Stimulated activated CD4-positive, alpha-beta T cell treated with anti-CD3 and anti-CD28 coated beads, Interleukin-1b, Interleukin-23, amount 100 ng/mL, for 1 hour (primary cell): ENCODE measurements at places on chromosomes 11 and 22.

DNA sequence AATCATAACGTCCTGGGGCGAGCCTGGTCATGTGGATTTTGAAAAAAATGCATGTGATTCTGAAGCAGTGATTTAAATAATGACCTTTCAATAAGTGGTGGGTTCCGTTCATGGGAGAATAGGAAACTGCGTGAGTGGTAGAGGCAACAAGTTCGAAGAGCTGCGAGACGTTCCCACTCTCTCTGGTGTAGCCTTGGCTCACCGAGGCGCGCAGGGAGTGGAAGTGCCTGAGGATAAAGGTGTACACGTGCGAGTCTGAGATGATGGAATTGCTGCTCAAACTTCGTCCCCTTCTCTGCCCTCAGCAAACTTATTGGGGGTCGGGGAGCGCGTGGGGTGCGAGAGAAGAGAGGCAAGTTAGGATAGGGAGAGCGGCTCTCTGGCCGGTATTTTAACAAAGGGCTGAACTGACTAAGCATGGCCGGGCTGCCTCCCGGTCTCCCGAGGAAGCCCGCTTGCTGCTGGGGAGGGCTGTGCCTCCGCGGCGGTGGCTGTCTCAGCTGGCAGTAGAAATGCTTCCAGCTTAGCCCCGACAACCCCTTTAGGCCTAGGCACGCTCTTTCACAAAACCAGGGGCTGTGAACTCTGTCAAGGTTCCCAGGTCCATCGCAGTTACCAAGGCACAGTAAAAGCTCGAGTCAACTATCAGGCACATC is 875 bp upstream of the STT3A start:
- no peak for DNase-seq

- DNase-seq, result no peak
Measured at GRCh38 chr11:73194034-73194507, 24.0 kb upstream of the P2RY2 start.

DNA sequence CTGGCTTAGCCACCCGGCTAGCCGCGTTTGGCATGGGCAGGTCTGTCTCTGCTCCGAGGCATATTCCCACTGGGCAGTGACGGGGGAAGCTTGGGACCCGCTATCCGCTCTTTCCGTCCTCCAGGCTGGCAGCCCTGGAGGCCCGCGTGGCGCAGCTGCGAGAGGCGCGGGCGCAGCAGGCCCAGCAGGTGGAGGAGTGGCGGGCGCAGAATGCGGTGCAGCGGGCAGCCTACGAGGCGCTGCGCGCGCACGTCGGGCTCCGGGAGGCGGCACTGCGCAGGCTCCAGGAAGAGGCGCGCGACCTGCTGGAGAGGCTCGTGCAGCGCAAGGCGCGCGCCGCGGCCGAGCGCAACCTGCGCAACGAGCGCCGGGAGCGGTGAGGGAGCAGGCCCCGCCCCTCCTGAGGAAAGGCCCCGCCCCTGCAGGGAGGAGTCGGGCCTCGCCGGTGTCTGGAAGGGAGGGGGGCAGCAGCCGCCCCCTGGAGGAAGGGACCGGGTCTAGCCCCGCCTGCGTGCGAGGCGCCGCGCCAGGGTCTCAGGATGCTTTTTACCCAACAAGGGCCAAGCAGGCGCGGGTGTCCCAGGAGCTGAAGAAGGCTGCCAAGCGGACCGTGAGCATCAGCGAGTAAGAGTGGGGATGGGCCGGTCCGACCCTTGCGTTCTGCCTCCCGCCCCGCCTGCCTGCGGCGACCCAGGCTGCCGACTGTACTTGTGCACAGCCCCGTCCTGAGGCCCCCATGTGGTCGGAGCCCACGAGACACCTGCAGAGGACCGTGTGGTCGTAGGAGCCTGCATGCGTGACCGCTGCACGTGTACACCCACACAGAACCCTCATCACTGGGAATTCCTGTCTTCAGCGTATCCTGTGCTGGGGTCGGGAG is 7.9 kb downstream of the ATG16L2 start:
- peak; percentile 83 for DNase-seq

GRCh38 chr11:70156291-70157037 is 46.6 kb upstream of the FADD start:
- DNase-seq, result no peak

GRCh38 chr11:32434356-32435151 is 785 bp downstream of the WT1 start:
- DNase-seq, result no peak

DNA sequence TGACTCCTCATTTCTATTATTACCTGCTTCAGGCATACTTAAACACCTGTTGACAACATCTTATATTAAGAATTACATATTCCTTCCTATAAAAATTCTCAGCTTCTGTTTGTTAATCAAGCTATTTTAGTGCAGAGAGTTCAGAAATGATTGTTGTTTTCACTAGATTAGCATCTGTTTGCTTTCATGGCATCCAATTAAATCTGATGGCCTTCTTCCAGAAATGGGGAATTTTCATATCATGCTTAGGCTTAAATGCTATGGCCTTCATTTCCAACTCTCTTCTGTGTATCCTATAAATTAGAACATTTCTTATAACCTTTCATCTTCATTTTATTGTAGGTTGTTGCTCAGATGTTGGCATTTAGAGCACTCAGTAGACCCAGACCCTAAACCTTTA is 180.0 kb downstream of the WNT11 start:
- DNase-seq, result no peak
